HS-5 (cell line): ENCODE measurements at places on chromosomes 4 and X.

- DNase-seq = no peak
These were observed 44.9 kb downstream of the RTL3 start for GRCh38 chrX:78614264-78614663.

- DNase-seq = no peak
These were observed 395.3 kb upstream of the CPEB2 start for GRCh38 chr4:14607001-14607400.

GRCh38 chrX:27889878-27890277 is 82.1 kb downstream of the MAGEB10 start:
- no peak for DNase-seq

- DNase-seq = no peak
These were observed 114.7 kb upstream of the ARMCX2 start for GRCh38 chrX:101774340-101774739.

DNA sequence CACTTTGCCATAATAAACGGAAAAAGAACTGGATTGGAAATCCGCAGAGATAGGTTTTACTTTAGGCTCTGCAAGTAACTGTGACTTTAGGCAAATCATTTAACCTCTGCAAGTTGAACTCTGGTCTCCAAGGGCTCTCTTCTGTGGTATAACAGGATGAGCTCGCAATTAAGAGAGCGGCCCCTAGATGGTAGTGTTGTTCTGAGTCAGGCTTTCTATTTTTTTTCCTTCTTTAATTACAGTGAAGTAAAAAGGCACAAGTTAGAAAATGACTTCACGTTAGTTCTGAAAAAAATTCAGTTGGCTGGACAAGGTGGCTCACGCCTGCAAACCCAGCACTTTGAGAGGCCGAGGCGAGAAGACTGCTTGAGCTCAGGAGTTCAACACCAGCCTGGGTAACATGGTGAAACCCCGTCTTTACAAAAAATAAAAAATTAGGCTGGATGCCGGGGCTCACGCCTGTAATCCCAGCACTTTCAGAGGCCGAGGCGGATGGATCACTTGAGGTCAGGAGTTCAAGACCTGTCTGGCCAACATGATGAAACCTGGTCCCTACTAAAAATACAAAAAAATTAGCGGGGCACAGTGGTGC is 18.0 kb downstream of the RPS3A start:
- DNase-seq = peak; percentile 33

DNA sequence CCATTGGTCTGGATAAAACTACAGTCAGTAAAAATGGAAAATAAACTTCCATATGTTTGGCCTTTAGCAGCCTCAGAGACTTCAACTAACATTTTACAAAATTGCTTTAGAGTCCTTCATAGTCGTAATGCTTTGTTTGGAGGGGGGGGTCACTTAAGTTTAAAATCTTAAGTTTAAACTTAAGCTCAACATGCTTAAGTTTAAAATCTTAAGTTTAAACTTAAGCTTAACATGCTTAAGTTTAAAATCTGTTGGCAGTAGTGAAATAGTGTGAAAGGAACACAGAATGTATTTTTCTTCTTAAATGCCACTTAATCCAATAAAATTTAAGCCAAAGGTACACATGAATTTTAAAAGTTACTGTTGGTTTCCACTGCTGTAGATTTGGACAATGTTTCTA is 45.9 kb upstream of the UNC5C start:
- no peak for DNase-seq

DNA sequence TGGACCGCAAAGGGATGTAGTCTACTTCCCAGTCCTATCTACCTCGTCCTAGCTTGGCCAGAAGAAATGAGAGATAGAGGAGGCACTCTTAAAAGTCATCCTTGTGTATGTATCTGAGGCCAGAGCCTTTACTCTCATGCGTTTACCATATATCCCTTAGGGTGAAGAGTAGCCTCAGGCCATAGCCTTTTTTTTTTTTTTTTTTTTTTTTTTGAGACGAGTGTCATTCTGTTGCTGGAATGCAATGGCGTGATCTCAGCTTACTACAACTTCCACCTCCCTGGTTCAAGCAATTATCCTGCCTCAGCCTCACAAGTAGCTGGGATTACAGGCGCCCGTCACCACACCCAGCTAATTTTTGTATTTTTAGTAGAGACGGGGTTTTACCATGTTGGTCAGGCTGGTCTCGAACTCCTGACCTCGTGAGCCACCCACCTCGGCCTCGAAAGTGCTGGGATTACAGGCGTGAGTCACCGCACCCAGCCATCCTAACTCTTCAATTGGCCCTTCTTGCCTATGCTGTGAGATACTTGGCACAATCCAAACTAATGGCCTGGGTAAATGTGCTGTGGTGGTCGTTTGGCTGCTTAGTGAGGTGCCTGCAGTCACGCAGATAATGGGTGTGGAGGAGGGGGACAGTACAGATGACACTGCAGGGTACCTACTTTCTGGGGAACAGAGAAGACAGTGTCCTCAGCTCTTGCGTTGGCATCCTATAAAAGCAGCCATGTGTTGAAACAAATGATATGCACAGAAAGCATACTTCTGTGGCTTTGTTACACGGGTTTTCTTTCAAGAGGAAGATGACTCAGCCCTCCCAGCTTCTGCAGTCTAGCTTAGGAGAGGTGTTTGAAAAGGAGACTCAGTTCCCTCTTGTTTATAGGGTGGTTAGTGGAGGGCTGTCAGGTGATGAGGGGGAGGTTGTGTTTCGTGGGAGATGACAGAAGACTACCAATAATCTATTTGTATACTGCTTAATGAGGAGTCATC is 10.4 kb upstream of the DGAT2L6 start:
- DNase-seq = no peak

DNA sequence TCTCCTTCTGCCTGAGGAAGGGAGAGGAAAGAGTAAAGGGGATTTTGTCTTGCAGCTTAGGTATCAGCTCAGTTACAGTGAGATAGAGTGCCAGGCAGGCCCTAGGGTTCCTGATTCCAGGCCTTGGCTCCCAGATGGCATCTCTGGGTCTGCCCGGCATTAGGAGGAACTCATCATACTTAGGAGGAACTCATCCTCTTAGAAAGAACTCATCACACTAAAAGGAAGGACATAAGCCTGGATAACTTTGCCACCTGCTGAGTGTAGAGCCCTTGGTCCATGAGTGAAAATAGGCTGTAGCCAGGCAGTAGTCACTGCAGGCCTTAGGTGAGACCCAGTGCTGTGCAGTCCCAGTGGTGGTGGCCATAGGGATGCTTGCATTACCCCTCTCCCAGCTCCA is 367.1 kb downstream of the PACRGL start:
- DNase-seq = no peak

DNA sequence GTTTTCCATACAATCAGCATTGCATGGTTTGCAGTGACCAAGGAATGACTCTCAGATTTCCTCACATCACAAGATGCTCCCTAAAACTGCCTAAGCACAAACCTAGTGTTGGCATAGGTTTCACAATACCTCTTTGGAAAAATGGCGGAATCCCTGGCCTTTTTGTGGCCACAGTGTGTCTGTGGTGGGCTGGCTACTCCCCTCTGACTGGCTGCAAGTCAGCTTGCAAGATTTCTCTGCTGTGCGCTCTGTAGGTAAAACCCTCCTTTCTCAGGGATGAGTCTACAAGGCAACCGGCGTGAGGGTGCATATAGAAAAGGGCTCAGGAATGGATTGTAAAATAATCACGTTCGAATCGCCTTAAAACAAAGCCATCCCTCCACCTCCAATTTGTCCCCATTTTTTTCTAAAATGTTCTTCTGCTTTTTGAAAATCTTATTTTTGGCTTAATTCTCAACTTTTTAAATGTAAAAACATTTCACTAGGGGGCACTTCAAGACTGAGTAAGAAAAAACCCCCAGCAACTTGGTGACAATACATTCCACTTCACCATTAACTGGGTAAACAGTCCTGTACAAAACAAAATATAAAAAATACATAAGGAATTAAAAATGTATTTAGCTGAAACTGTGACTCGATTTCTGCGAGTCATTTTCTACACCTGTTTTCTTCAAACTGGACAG is 235.6 kb downstream of the STIM2 start:
- DNase-seq = no peak

- no peak for DNase-seq
These were observed 186.9 kb downstream of the LRBA start for GRCh38 chr4:150828159-150828558.

GRCh38 chr4:86398187-86398586 is 38.3 kb upstream of the MAPK10 start:
- DNase-seq = no peak

DNA sequence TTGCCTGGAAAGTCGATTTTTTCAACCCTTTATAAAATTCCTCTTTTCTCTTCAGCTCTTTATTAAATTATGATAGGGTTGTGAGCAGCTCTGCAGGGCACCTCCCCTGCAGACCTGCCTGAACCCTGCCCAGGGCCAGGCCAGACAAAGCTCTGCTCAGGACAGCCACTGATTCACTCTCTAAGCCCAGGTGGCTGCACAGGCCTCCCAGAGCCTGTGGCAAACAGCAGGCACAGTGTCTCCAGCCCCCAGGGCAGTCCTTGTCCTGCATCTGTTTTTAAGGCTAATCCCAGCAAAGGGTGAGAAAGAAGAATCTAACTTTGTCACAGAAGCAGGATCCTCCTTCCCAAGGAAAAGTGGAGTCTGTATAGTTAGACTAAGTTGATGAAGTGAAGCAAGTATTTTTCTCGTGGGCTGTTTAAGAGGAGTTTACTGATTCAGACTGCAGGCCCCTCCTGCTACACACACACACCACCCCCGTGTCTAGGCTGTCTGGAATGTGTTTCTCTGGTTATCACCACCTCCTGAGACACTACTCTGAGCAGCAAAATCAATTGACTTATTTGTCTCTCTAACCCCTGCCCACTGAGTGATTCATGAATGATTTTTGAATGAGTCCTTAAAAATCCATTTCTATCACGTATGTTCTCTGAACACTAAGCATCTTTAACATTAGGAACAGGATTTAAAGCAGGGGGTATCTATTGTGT is 101.7 kb downstream of the CHIC2 start:
- peak; percentile 68 for DNase-seq

DNA sequence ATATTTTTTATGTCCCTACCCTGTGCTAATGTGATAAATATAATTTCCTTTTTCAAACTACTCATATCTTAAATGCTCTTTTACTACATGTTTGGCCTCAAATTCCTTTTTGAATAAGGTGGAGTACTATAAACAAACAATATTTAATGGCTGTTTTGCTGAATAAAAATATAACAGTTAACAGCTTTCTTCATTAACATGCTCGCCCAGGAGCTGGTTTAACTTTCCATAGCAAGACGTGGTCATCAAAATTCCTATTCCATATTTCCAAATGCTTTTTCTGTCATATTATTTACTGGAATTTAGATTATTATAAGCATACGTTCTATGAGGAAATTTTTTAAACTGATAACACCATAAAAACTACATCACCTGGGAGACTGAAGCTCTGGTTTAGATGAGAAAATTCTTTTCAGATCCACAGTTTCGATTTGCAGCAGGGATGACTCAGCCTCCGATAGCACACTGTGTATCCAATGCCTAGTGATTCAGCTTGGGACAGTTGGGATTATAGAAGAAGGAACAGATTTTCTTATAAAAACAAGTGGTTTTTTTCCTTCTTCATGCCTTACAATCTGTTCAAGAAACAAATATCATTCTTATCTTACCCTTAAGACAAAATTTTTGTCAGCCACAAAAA is 129.1 kb downstream of the FBXO8 start:
- peak; percentile 35 for DNase-seq

DNA sequence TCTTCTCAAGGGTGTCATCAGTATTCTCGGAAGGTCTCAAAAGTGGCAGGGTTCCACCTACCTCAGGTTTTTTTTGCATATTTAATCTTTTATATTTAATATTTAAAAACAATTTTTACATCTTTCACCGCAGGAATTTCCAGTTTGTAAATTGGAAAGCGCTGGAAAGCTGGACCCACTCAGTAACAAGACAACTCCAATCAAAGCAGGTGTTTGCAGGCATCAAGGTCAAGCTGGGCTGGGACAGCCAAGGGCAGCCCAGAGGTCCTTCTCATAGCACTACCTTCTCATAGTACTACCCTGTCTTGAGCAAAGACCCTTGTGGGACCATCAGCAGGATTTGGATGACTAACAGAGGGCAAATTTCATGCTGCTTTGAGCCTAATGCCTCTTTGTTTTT is 160.1 kb downstream of the TET2 start:
- DNase-seq = no peak

DNA sequence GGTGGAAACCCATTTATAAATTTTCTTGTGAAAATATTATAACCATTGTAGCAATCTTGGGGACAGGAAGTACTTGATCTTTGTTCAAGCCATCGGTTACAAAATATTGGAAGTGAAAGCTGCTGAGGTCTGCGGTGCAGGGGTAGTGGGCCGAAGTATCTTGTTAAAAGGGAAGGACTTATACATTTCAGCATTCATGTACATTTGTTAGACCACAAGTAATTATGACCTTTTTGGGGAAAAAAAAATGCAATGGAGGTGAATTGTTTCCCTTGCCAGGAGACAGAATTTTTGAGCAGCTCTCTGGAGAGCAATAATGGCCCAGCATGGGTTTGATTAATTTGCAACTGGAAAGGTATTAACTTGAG is 121.3 kb downstream of the EGF start:
- DNase-seq = no peak

- DNase-seq = no peak
These were observed 24.9 kb downstream of the PLAC1 start for GRCh38 chrX:134633394-134633793.
